ENCODE measurements at places on chromosomes 4 and X. TPM values are rescaled to one million over a fixed set of nuclear protein-coding genes. Genes with fewer than 3 reads are reported as not detected.

The KCNE5 gene
- 0.36 TPM for total RNA-seq

The KCNIP4 gene
- total RNA-seq: 1.7 TPM

The DCHS2 gene
- total RNA-seq: not detected

The POU3F4 gene
- total RNA-seq: not detected

The DRD5 gene
- total RNA-seq: not detected

The VSIG4 gene
- total RNA-seq: not detected

The PRRG1 gene
- 15.3 TPM for total RNA-seq

The GPM6B gene
- total RNA-seq: 0.57 TPM

The COL4A5 gene
- total RNA-seq: 23.2 TPM

The PCDH11X gene
- not detected for total RNA-seq

The CFAP47 gene
- not detected for total RNA-seq

The C1QTNF7 gene
- total RNA-seq: 0.18 TPM

The ATP1B4 gene
- total RNA-seq: not detected

The SHOX gene
- not detected for total RNA-seq

The GAB3 gene
- 1.2 TPM for total RNA-seq

The SSX4 gene
- not detected for total RNA-seq

The ITGB1BP2 gene
- 6.2 TPM for total RNA-seq

The REPS2 gene
- total RNA-seq: 1.7 TPM

The GRIA2 gene
- total RNA-seq: not detected

The SLC6A8 gene
- total RNA-seq: 8.8 TPM

The GLUD2 gene
- 1.4 TPM for total RNA-seq

The ADH7 gene
- not detected for total RNA-seq

The FAM9B gene
- not detected for total RNA-seq

The POU4F2 gene
- not detected for total RNA-seq

The LINC00632 gene
- 10.9 TPM for total RNA-seq

The SHISA3 gene
- total RNA-seq: 6.0 TPM

The JAKMIP1 gene
- not detected for total RNA-seq

The PCYT1B gene
- total RNA-seq: 0.74 TPM

The RPGR gene
- total RNA-seq: 25.0 TPM

The TCP11X2 gene
- total RNA-seq: not detected

The ARHGAP36 gene
- total RNA-seq: not detected

The BMPR1B gene
- 13.5 TPM for total RNA-seq

The TRIM2 gene
- 78.5 TPM for total RNA-seq

The NDNF gene
- total RNA-seq: 0.36 TPM

The ANOS1 gene
- total RNA-seq: 7.5 TPM

The HDAC8 gene
- 18.9 TPM for total RNA-seq

The BEX5 gene
- not detected for total RNA-seq

The CFI gene
- 201 TPM for total RNA-seq

The IL15 gene
- 2.3 TPM for total RNA-seq

The PITX2 gene
- 0.18 TPM for total RNA-seq

The SRPK3 gene
- not detected for total RNA-seq

The UCHL1 gene
- total RNA-seq: 2,143 TPM

The GAGE12J gene
- not detected for total RNA-seq

The GABRQ gene
- total RNA-seq: not detected

The MAGEA2B gene
- total RNA-seq: not detected

The DCX gene
- not detected for total RNA-seq

The GABRE gene
- total RNA-seq: 29.4 TPM

The MAGEA8 gene
- not detected for total RNA-seq

The GYPE gene
- total RNA-seq: not detected

The IL2 gene
- not detected for total RNA-seq

The TNMD gene
- total RNA-seq: 0.90 TPM

The MAGEA10 gene
- total RNA-seq: not detected

The TCEAL5 gene
- not detected for total RNA-seq

The LRIT3 gene
- under 0.01 TPM for total RNA-seq

The CPZ gene
- 7.0 TPM for total RNA-seq

The NUP62CL gene
- total RNA-seq: not detected

The ARHGAP6 gene
- total RNA-seq: 20.9 TPM

The ADAM29 gene
- total RNA-seq: not detected
